ENCODE measurements at places on chromosomes 4 and X.

GRCh38 chrX:138946926-138947325 is 235.4 kb upstream of the FGF13 start:
- no peak for DNase-seq

GRCh38 chr4:157980158-157980557 is 192.7 kb downstream of the GASK1B start:
- no peak for DNase-seq

DNA sequence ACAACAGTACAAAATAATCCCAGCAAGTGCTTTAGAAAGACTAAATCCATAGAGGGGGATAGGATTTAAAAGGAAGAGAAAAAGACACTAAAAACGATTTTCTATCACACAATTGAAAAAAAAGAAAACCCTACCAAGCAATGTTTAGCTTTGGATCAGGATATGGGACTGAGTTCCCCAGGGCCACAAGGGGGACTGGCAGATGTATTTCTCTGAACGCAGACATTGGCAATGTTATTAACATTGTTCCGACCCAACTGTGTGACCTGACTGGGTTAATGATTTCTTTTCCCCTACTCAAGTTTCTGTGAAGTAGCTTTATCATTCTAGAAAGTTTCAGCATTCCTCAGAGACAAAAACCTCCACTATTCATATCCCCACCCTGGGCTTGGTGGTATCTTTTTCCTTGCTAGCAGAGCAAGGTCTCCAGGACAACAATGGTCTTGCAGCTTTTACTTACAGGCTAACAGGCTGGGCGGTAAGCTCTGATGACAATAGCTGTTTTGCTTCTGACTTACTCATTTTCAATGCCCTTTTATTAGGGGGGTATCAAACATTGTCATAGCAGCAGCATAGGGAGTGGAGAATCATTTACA is 25.8 kb downstream of the SLC7A11 start:
- no peak for DNase-seq

DNA sequence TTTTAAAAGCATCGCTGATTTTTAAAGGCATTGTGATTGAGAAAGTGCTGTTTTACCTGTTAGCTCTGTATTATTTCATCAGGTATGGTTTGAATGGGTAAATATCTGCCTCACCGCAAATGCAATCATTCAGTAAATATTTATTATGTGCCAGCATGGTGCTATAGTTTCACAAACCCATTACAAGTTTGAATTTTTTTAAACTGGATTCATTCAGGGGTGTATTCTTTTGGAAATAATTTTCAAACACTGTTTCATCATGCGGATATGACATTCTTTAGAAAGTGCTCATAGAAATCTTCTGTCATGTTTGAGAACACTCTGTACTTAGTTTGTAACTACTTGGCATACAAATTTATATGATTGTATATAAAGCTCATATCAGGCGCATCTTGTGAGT is 37.2 kb downstream of the LIMCH1 start:
- no peak for DNase-seq

- DNase-seq: no peak
Measured at GRCh38 chr4:66059136-66059535, 388.8 kb upstream of the EPHA5 start.

GRCh38 chr4:69717778-69718177 is 42.6 kb downstream of the SULT1B1 start:
- no peak for DNase-seq

All from H9 (cell line).